GM06990 (cell line): ENCODE measurements at places on chromosomes 1 and 21.

DNA sequence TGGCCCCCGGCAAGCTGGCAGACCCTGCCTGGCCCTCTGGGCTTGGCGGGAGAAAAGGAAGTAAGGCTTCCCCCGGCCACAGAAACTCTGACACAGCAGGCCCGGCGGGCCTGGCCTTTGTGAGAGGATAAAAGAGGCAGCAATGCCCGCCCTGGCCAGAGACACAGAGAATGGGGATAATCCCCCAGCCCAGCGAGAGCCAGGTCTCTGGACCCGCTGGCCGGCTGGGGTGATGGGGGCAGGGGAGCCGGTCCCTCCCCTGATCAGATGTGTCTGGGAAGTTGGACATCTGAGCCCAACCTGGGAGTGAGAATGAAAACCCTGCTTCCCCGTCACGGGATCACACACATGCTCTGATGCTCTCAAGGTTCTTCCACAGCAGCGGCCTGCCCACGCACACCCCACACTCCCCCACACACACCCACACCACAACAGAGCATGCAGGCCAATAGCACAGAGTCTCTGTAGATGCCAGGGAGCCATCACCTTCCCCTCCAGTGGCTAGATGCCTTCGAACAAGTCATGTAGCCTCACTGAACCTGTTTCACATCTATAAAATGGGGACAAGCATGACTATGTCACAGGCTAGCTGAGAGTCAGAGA, 4.2 kb downstream of the RSPO1 start:
- no peak for DNase-seq

DNA sequence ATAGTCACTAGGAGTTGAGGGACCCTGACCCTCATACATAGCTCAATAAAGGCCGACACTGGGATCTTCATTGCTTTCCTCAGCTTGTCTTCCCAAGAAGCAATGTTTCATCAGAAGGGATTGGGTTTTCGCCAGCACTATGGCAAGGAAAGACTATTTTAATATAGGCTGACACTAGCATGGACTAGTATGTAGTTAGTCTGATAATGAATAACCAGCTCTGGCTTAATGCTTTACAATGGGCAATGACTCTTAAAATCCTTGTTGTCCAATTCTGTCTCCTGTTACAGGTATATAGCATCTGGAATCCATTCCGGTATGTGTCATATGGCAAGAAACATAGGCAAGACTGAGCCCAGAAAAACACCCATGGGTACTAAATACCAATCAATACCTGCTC, 15.3 kb upstream of the SYT2 start:
- DNase-seq: no peak

DNA sequence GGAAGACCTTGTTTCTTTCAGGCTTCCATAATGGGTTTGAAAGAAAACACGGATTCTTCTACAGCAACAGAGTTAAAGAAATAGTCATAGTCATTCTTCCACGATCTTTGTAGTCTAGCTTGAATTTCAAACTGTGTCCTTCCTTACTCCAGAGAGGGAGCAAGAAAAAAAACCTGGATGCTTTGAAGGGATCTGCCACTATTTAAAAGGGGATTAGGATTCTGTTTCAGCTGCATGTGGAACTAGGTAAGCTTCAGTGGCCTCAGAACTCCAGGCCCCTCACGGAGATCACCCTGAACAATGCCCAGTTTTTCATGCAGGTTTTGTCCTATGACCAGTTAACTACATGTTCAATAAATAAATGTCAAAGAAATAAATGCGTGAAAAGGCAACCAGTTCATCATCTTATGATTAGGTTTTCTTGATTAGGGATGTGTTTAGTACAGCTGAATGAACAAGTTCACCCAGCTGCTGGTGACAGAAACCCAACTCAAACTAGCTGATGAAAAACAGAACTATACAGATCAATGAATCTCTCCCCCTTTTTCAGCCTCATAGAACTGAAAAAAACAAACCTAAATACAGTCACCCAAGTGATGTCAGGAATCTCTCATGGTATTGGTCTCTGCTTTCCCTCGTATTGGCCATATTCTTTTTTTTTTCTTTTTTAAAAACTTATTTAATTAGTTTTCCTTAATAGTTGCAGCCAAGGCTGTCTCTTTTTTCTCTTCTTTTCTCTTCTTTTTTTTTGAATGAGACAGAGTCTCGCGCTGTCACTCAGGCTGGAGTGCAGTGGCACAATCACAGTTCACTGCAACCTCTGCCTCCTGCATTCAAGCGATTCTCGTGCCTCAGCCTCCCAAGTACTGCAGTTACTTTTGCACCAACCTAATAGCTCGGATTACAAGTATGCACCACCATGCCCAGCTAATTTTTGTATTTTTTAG, 14.6 kb upstream of the MPZL1 start:
- no peak for DNase-seq

DNA sequence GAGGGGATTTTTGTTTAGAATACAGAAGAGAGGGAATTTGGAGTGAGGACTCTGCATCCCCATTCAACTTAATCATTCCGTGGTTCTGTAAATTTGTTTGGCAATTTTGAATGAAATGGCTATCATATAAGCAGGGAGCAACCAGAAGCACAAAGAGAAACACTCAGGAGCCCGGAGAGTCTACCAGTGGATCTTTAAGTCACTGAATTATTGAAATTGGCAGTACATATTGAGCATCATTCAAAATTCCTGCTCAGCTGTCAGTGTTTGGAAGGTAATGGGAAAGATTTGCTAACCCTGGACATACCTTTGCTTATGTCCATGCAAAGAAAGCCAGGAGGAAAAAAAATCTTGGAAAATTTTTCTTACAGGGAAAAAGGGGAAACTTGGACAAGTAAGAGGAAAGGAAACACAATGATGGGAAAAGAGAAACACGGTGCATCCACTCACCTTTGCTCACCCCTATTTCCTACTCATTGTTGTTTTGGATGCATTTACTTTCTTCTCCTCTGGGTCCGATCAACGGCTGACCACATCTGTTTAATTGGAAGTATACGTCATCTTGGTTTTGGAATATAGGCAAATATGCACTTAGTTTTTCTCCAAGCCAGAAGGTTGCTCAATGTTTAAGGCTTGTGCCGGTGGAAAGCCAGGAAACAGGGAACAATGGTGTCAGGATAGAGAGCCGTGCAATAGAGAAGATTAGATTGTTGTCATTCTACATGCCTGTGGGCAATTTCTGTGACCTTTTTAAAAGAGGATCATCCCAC, 243.0 kb upstream of the LYPLAL1 start:
- no peak for DNase-seq
